Daoy (cell line): ENCODE measurements at places on chromosomes 3 and 15.

GRCh38 chr3:186605561-186606545 lies 7.0 kb upstream of the AHSG start:
- no peak for DNase-seq

DNA sequence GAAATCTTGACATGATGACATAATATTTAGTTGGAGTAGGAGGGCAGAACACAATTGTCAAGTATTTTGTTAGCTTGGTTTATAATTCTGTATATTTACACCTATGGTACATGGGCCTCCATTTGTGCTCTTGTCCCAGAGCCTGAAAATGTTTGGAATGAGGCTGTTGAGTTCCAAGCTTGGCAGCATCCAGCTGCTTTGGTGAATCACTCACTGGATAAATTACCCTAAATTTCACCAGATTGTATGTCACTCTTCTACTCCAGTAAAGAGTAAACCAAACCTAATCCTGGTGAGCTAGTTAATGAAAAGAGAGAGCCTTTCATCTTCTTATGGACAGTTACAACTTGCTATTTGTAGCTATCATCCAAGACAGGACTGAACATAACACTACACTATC lies 928.7 kb downstream of the DIPK2A start:
- no peak for DNase-seq

GRCh38 chr15:28873585-28874190 lies 12.1 kb upstream of the APBA2 start:
- no peak for DNase-seq

GRCh38 chr3:194871864-194872668 lies 186.4 kb downstream of the FAM43A start:
- DNase-seq, result peak; percentile 65

DNA sequence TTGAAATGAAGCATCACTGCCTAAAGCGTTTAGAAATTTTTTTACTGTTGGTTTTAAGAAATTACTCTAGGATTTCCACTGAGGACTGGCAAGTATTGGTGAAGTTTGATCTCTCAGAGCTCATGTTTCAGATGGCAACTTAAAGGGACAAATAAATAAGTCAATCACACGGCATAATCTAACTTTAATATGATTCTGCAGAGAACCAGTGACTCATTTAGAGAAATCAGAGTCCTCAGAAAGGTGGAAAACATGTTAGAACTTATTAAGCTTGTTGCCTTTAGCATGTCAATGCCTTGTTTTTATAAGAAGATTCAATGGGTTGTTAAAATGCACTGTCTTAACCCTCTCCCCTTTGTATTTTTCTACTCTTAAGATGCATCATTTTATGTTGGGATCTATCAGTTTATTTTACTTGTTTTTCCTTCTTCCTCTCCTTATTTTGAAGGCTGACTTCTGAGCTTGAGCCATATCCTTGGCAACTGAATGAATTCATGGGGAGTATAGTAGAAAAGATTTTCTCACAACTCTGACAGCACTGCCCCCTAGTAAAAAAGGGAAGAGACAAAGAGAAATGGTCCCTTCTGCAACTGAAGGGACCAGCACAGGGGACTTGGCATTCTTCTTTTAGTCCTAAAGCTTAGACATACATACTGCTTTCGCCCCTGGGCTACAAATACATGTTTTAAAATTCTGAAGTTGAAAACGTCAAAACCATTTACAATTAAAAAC lies 431.2 kb downstream of the LPP start:
- DNase-seq, result no peak

- DNase-seq, result no peak
These were observed 3.9 kb upstream of the OPA1 start for GRCh38 chr3:193589129-193589528.

DNA sequence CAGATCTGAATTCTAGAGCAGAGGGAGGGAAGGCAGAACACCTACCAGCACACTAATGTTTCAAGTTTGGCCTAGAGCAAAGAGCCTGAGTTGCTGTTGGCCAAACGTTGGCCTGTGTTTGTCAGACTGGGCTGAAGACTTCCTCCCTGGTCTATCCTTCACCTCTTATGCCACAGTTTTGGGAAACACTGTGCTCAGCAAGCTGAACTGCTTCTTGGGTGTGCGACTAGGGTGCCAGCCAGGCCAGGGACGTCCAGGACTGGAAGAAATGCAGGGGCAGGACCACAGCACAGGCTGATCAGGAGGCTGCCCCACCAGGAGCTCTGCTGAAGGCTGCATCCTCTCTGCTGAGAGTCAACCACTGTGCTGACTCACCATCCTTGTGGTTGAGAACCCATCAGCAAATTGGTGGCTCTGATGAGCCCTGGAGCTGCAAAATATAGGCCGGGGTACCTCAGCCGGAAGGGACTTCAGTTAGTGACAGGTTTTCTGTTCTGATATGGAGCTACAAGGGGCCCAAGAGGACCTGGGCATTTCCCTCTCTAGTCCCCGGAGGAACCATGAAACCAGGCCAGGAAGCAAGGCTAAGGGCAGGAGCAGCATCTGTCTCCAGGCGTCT lies 131.6 kb upstream of the RASGRP1 start:
- DNase-seq, result peak; percentile 74

GRCh38 chr3:129286081-129286480 lies 7.4 kb downstream of the HMCES start:
- no peak for DNase-seq

GRCh38 chr3:193301433-193301832 lies 60.4 kb downstream of the PLAAT1 start:
- peak; percentile 67 for DNase-seq

DNA sequence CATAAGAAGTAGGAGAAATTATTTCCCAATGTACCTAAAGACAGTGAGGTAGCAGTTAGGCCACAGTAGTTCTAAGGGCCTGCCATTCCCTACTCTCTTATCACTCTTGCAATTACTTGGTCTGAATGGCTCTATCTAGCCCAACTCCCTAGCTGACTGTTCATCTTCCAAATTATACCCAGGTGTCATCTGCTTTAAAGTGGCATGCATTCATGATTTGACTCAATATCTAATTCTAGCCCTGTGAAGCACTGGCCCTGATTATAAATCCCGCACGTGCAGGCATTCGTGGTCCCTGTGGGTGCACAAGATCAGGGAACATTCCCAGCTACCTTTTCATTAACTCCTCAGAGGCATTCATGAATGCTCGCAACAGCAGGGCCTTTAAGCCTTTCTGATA lies 43.1 kb upstream of the ZNF774 start:
- no peak for DNase-seq

DNA sequence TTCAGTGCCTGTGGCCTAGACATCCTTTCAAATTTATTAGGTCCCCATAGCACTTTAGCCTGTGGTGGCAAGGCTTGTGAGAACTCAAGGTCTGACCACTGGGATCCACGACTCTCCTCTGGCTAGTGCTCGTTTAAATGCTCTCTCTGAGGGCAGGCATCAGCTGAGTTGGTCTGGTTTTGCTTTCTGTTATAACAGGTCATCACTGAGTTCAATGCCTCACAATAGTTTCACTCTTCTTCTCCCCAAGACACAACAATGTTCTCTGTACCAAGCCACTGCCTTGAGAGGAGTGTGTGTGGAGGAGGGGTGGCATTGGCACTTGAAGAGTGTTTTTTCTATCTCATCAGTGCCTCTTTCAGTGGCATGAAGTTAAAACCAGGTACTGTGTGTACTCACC lies 7.6 kb downstream of the OR5K4 start:
- DNase-seq, result no peak

GRCh38 chr3:161268601-161269000 lies 47.5 kb downstream of the NMD3 start:
- no peak for DNase-seq

DNA sequence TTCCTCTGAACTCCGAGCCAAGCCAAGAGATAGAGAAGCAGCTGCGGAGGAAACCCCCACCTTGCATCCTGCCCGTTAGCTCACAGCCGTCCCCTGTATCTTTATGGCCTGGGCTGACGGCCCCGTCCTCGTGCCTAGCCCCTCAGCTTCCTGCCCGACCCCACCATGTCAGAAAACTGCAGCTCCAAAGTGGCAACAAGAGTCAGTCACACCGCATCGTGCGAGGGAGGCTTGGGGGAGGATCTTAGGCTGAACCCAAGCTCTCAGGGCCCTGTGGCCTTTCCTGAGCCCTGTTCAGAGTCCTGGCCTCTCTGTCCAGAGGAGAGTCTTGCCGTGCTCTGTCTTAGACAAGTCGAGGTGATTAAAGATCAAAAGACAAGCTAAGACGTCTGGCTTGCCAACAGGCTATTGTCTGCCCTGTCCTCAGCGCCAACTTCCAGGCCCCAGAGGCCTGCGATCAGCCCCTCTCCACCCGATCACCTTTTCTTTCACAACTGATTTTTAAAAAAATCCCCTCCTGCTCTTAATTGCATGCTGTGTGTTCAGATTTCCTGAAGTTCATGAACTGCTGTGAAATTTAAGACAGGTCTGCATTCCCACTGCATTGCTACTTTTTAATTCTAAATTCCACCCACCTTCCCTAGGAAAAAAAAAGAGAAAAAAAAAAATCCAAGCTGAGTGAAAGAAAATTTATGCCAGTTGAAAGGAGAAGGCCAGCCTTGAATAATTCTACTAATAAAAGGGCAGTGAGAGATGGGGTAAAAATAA lies 89.7 kb upstream of the WNT5A start:
- DNase-seq, result no peak

- no peak for DNase-seq
These were observed 45.1 kb downstream of the PTPN23 start for GRCh38 chr3:47425959-47426358.

GRCh38 chr3:191444569-191444968 lies 16.4 kb upstream of the PYDC2 start:
- no peak for DNase-seq

DNA sequence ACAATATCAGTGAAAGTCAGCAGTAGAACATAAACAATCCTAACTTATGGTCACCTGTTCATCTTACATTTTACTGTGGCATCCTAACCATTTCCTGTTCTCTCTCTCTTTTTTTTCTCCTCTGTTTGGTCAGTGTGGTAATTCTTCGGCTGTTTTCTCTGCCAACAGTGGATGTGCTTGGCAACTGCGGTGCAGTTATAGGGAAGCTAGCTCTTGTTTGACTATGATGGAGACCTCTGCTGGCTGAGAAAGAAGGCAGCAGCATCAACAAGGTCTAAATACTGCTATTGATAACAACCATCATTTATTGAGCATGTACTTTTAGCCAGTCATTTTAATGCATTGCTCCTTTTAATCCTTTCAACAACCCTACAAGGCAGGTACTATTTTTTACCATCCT lies 723 bp upstream of the DRD3 start:
- peak; percentile 26 for DNase-seq

DNA sequence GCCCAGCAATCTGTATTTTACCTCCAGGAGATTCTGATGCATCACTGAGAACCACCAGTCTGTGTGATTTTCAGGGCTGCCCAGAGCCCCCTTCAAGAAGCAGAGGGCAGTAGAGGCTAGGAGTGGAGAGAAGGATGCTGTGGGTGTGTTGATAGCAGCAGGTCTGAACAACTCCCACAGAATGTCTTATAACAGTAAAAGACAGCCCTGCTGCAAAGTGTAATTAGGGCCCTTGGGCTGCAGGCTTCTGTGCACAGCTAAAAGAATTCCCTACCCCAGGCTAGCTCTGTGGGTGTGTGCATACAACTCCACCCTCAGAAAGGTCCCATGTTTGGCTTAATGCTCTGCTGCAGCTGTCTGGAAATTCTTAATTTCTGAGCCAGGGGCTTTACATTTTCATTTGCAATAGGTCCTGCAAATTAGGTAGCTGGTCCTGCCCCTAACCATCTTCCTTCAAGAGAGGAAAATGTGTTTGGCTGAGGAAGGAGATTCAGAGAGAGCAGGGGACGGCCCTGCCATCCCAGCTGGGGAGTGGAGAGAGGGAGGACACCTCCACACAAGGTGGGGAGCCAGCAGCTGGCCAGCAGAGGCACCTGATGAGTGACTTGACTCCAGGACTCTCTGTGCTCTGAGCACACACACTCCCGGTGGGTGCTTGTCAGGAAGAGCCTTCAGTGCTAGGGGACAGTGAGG lies 43.2 kb upstream of the RAB6B start:
- no peak for DNase-seq

- no peak for DNase-seq
These were observed 2.4 kb downstream of the PLXNA1 start for GRCh38 chr3:126985132-126985985.

DNA sequence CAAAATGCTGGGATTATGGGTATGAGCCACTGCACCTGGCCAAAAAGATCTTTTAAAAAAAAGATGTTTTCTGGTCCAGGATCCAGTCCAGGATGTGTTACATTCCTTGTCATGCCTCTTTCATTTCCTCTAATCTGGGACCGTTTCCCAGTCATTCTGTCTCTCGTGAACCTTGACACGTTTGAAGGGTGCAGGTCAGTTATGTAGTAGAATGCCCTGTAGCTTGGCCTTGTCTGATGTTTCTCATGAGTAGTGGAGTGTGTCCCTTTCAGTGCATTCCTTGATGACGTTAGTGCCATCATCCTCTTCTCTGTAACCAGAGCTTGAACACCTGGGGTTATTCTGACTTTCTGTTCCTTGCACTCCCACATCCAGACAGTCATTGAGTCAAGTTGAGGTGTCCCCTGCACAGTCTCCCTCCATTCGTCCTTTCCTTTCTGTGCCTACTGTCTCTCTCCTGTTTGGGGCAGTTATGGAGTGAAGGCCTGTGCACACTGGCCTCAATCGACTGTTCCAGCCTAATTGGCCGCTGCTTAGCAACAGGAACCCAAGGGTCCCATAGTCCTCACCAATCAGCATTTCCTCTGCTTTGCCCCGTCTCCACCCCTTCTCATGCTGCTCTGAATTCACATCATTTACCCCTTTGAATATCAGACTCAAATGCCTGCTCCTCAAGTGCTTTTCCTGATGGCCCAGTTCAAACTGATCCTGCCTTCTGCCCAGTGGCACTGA lies 5.5 kb downstream of the FAM81A start:
- DNase-seq, result no peak

- DNase-seq, result peak; percentile 81
These were observed 507.3 kb upstream of the CBLB start for GRCh38 chr3:106376016-106376570.

- DNase-seq, result no peak
These were observed 10.6 kb downstream of the SRGAP3 start for GRCh38 chr3:9238721-9239295.

DNA sequence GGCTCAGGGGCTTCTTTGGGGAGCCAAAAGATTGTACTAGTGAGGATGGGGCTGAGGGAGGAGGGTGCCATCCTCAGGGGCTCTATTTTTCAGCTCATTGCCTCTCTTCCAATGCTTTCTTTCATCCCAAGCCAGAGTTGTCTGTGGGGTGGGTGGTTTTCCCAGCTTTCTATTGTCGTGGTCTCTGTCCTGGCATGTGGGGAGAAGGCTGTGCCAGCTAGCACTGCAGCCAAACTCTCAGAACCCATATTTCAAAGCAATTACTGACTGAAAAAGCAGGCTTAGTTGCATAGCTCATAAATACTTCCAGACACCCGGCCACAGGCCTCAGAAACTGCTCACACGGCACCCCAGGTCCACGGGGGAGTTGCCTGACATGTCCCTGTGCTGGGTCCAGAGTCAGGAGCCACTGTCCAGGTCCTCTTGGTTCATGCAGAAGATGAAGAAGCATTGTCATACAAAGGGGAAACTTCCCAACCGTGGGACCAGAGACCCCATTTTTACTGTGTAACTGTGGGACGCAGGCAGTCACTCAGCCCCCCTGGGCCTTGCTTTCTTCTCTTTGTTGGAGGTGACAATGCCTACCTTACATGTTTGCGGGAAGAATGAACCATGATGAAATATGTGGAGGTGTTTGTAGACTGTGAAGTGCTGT lies 27.6 kb downstream of the FGD5 start:
- no peak for DNase-seq
